ENCODE measurements at places on chromosomes 6 and 20.

- no peak for DNase-seq
Observed at GRCh38 chr6:26029857-26030653, 57.2 kb upstream of the HFE start.

DNA sequence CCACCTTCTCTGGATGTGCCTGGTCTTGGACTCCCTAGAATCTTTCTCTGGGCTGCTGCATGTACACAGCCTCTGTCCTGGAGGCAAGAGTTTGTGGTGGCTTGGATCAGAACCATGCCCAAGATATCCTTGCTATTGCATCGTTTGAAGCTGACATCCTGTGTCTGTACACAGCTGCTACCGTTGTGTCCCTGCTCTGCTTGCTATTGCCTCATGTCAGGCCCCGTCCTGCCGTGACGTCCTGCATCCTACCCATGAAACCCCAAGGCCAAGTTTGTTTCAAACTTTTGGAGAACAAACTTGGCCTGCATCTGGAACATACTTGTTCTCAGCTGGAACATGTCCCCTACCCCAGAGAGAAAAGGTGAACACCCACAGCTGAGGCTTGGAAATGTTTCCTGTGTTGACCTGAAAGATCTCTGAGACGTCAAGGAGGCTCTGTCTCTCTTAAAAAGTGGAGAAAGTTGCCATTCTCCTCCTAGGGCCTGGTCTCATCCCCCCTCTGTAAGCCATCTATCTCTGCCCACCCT, 78.1 kb downstream of the HFE start:
- DNase-seq = no peak

DNA sequence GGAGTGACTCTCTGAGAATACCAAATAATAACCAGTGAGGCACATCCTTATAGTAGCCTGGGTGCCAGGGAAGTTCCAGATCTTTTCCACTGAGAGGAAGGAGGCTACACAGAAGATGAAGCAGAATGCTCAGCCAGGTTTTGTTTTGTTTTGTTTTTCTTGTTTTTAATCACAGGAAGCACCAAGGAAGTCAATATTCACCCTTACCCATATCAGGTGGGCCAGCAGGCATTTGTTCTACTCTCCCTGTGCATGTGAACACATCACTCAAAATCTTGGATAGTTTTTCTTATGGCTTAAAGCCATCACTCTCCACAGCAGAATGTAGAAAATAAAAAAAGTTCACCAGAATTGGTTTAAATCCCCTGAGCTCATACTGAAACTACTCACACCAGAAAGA, 10.5 kb downstream of the SLC17A1 start:
- DNase-seq = no peak

- no peak for DNase-seq
Observed at GRCh38 chr6:28269492-28269891, 2.5 kb downstream of the ZSCAN26 start.

DNA sequence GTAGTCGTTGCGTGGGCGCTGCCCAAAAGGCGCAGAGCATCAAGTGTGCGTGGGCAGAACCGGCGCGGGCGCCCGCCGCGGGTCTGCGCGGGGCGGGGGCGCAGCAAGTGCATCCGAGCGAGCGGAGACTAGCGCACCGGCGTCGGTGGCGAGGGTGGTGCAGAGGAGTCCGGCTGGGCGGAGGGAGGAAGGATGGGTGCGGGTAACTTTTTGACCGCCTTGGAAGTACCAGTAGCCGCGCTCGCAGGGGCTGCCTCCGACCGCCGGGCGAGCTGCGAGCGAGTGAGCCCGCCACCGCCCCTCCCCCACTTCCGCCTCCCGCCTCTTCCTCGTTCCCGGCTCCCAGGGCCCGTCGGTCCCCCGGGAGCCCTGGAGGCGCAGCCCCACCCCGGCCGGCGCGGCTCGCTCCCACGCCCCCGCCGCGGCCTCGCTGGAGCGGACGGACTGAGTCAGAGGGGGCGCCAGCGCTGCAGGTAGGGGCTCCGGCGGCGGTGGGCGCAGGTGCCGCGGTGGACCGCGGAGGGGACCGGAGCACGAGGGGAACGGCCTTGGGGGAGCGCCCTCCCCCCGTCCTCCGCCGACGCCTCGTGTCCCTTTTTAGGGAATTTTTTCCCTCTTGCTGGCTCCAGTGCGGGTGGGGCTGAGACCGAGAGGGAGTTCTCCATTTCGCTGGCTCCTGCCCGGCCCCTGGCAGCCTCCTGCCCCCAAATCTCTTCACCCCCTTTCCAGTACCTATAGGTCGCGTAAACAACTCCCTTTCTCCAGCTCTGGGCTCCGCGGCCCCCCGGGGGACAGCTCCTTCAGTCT, 1.6 kb upstream of the DBNDD2 start:
- no peak for DNase-seq

GRCh38 chr20:57671072-57671391, 38.8 kb downstream of the PMEPA1 start:
- DNase-seq = no peak

- DNase-seq = no peak
Observed at GRCh38 chr6:107447663-107448216, 11.6 kb downstream of the PDSS2 start.

DNA sequence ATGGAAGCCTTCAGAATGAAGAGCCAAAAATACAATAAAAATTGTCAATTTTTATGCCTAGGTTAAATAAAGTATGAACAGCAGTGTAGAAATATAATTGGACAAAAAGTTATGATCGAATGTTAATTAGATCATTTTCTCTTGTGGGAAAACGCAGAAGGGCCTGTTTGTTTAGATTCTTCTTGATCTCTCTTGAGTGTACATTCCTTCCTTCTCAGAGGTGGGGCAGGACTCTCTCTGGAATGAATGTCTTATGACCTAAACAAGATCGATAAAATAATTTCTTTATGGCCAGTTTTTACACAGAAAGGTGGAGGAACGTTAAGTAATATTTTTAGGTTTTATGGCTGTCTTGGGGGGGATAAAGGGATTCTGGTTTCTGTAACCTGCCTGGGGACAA, 500.1 kb upstream of the MARCKS start:
- DNase-seq = no peak

DNA sequence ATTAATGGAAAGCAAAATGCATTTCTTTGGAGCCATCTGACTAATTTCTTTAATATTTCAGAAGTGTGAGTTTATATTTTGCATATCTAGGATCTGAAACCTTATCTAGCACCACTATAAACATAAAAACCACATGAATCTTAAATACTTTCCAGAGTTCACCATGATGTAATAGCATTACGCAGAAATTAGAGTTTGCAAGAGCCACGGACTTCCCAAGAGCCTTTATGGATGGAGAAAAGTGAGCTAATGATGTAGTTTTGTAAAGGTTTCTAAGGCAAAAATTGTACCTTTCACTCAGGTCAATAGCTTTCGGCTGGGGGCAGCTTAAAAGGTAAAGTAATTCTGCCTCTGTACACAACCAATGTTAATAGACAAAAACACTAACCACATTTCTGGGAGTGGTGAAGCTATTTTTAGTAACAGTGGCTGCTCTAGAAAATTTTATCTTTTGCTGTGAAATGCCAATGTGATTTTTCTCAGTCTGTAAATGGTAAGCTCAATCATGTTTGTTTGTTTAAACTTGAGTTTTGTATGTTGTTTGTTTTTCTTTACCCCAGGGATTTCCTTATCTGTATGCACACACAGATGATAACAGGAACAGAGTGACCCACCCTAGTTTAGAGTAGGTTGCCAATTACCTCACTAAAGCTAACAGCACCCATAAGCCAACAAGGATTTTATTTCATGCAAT, 80.5 kb downstream of the FILIP1 start:
- no peak for DNase-seq

DNA sequence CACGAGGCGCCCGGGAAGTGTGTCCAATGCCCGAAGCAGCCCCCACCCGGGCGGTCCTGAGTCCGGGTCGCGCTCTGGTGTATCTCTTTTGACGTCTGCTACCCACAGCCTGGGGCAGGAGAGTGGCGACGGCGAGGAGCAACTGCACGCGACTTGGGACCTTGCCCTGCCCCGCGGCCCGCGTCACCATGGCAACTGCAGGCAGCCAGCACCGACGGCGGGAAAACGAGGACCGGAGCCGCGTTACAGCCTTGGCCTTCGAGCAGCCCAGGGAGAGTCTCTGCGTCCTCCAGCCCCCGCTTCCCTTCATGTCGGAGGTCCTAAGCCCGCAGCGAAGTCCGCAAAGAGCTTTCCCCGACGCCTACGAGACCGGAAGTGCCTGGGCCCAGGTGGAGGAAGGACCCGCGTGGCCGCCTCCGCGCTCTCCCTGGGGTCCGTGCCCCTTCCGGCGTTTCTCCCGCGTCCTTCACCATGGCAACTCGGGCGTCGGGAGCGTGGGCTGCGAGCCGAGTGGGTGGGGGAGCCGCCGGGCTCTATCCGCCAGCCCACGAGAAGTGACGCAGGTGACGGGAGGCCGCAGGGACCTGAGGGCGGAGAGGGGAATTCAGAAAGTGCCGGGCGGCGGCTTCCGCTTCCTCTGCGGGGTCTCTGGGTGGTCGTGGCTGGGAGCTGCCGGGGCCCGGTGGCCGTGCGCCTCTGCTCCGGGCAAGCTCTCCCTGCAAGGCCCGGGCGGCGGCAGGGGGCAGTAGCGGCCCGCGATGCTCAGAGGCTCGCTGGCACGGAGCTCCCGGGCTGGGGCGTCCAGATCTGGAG, 88.6 kb upstream of the TGM3 start:
- DNase-seq = peak; percentile 19

DNA sequence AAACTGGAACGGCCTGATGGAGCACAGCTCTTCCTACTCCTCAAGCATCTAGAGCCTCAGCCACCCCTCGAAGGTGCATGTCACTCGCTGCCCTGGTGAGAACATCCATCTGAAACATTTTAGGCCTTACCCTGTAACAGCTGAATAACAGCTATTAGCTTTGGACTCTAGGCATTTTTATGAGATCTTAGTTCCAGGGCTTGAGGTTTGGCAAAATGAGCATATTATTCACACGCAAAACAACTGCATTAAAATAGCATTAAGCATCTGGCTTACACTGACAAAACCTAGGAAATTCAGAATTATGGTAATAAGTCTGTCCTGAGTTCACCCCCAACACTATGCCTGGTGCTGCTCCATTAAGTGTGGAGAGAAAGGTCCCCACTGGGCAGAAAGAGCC, 56.1 kb downstream of the ADAT2 start:
- no peak for DNase-seq

DNA sequence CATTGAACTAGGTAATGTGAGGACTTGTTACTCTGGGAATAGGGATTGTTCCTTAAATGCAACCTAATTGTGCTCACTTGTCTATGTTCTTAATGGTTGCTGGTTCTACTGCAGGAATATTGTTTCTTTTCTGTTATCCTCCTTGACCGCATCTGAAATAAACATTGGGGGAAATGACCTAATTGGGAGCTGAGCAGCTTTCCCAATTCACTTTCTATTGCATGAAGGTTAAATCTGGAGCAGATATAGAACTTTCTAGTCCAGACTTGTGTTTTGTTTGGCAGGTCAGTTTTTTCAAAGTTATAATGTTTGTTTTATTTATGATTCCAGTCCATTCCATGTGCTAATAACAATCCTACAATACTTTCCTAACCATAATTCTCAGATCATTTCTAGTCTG, 981.0 kb upstream of the CITED2 start:
- DNase-seq = no peak

DNA sequence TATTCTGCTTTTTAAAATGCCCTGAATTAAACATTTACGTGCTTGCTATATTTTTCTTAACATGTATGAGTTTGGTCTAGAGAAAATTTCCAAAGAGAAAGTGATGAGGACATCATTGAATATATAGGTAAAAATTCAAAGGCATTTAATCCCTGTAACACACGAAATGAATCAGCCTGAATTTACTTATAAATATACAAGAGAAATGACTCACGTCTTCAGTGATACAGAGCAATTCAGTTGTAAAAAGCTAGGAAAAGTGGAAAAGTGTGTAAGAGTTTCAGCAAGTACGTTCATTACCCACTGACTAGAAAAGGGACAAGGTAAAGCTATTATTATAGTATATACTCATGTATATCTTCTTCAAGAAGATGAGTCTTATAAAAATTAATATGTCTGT, 124.8 kb downstream of the HIVEP1 start:
- no peak for DNase-seq

DNA sequence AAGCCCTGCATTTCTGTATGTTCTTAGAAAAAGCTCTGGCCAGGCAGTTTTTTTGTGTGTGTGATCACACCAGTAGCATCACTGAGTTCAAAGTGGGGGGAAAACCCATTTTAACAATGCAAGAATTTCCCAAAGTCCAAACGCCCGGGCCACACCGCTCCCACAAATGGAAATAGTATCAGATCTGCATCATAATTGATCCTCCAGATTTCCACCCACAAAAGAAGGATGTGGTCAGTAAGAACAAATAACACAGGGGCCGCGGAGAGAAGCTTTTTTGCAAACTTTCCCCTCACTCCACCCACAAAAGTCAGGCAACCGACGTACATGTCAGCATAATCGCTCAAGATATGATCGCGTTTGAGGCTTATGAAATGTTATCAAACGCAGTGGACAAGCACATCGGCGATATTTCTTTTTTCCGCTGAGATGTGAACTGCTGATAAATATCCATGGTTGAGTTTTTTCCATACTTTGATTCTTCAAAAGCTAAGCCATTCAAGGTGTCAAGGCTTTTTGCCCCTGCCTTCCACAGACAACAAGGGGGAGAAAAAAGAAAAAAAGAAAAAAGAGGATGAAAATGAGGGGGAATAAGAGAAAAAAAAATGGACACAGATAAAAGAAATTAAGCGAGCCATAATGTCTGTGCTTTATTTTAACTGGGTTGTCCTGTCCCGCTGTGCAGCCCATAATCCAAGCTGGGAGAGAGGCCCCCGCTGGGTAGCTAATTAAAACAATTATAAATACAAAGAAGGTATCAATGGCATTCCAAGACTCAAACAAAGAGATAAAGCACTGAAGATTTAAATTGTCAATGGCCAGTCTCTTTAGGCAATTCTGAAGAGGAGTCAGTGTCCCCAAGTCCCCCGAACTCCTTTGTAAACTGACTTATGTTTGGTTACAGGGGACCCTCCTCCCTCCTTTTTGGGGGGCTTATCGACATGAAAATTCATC, 143.5 kb downstream of the ZFP64 start:
- DNase-seq = peak; percentile 2

DNA sequence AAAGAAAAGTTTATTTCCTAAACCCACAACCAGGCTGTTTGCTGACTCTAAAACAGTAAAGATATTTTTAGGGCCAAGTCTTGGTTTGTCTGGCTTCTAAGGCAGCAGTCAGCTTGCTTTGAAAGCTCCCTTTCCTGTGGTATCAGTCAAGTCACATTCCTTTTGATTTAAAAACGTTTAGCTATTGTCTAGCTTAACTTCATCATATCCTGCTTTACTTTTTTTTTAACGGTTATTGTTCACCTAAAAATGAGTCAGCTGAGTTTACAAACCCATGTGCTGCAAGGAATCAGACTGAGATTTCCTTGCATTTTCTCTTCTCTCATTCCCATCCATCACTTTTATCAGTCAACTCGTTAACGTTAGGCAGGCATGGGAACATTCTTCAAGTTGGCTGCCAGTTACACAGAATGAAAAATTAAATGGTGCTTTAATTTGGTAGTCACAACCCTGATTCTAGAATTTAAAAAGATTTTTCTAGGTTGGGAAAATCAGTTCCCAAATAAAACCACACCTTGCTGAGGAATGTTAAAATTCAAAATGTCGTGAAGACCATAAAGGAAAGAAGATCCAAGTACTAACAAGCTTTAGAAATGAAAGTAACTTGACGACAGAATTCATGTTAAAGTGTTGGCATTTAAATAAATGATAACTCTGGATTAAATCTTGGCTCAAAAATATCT, 45.9 kb downstream of the ELOVL5 start:
- no peak for DNase-seq
